ENCODE measurements at places on chromosomes 7 and 10.
A peak's percentile ranks its signal among the peaks of the same experiment; 100 is the strongest.

GRCh38 chr7:109696723-109697122 is 1127.0 kb downstream of the DNAJB9 start:
- DNase-seq: no peak

DNA sequence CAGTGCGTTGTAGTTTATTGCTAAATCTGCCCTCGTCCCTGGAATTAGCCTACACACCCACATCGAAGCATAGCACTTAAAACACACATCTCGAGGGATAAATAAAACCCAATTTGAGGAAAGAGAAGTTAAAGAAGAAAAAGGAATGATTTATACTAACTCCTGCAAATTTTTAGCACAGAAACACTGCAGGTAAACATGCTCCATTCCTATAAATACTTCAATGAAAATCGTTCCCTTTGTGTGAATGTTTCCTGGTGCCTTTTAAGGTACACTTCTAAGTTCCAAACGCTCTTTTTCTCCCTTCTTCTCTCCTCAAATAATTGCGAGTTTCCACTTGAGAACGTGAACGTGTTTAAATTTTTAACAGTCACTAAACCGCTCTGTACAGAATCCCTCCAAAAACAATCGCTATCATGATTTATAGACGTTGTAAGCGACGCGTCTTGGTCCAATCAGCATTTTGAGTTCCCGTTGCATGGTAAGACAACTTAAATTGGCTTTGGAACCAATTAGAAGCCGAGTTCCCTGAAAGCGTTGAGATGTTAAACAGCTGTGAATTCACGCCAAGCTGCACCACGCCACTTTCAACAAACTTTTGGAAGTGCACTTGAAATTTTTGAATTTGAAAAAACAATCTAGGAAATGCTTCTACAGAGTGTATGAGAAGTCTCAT is 12.5 kb upstream of the EBLN1 start:
- DNase-seq: peak; percentile 75

- DNase-seq: no peak
Measured at GRCh38 chr10:8380833-8381496, 326.5 kb downstream of the GATA3 start.

DNA sequence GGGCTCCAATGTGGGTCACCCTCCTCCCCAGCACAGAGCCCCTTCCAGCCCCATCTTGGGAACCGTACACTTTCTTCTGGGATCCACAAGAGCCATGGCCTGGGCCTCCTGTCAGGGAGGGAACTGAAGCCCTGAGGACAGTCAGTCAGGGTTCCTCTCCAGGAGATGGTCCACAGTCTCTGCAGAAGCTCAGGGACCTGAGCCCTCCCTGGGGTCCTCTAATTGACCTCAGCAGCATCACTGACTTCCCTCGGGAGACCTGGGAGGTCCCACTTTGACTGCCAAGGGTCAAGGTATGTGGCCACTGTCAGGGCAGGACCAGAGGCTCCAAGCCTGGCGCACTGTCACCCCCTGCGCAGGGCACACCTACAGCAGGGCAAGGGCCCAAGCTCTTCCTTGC is 32.3 kb downstream of the NOD1 start:
- DNase-seq: no peak

DNA sequence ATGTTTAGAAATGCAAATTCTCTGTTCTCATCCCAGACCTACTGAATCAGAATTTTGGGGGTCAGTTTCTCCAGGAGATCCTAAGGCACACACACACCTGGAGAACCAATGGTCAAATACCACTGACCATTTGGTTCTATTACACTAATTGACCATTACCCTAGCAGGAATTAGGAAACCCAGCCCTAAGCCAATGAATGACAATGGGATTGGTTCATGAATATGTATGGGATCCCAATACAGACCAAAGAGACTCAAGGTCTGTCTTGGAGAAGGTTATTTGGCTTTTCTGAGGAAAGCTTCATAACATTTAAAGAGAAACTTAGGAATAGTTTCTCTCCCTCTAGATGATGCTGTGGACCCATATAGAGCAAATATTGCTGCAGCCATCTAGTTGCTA is 317.0 kb downstream of the BMPER start:
- no peak for DNase-seq

DNA sequence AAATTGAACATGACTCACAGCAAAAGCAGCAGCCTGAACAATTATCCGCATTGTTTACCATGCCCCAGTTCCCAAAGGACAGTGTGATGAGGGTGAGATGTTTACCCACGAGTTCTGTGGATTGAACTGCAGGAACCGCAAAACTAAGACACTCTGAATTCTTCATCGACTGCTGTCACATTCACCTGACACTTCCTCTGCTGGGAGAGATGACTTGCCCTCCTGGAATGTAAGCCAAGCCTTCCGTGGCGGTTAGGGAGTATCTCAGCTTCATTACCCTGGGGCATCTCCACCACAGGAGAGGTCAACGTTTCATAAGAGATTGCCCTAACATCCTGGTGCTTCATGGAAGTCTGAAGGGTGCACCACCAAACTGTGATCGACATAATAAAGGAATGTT is 374.6 kb upstream of the ADARB2 start:
- DNase-seq: no peak

DNA sequence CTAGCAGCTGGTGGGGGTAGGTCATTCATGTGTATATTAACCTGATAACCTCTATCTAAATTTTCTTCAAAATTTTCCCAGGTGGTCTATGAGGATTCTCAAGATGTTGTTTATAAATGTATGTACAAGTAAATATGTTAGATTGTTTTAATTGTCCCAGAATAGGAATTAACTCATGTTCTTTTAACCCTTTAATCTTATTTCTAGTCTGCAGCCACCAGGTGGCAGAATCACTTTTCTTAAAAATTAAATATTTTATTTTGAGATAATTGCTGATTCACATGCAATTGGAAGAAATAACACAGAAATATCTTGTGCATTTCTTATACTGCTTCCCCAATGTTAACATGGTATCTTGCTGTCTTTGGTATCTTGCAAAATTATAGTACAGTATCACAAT is 589.5 kb downstream of the ARL4A start:
- peak; percentile 2 for DNase-seq

All from OCI-LY7 (cell line).